ENCODE measurements at places on chromosomes 1 and 21.

GRCh38 chr1:169212088-169212487, 105.6 kb downstream of the ATP1B1 start:
- DNase-seq = no peak

DNA sequence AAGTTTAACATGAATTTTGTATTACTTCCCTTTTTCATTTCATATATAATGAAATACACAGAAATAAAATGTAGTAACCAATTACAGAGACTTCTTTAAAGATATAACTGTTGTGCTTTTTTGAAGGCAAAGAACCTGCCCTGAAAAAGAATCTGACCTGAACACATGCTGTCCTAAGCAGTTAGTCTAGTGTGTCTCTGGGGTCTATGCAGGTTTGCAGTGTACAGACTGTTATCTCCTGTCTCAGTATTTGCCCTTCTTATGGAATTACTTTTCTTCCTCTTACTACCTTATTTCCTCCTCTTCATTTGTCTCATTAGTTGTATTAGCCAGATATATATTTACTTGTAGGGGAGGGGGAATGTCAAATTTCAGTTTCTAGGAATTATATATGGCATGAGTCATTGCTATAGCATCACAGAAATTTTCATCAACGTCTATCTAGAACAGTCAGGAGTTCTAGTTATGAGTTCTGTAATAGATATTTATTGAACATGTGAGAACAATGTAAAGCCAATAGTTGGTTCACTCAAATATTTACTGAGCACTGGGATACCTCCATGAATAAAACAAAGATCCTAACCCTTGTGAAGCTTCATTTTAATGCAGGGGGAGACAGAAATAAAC, 28.4 kb upstream of the PLEKHO1 start:
- peak; percentile 3 for DNase-seq

DNA sequence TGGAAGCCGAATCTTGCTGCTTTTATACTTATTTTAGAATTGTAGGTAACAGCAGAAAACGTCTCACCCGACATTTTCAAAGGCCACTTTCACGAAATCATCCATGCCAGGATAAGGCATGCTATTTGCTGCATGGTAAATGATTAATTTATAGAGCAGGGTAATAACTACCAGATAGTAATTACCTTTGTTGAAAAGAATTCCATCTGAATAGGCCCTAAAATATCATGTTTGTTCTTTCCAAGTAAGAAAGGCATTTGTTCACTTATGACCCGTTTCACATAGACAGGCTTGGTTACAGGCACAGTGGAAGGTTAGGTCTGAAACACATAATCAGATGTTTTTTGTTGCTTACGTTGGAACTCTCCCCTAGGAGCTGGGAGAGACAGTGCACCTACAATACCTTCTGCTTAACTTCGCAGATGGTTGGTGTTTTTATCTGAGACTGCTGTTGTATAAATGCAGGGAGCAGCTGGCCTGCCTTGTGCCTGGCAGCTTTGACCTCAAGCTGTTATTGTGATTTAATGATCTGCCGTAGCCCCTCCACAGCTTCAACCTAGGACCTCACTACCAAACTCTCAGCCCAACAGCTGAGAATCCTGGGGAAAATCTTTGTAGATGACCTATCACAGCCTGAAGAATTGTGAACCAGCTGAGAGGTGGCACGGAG, 1.6 kb downstream of the SLC44A3 start:
- no peak for DNase-seq

- DNase-seq = no peak
Observed at GRCh38 chr1:27154469-27154990, 395 bp downstream of the SLC9A1 start.

- peak; percentile 45 for DNase-seq
Observed at GRCh38 chr21:38134084-38134873, 122.5 kb upstream of the KCNJ15 start.

DNA sequence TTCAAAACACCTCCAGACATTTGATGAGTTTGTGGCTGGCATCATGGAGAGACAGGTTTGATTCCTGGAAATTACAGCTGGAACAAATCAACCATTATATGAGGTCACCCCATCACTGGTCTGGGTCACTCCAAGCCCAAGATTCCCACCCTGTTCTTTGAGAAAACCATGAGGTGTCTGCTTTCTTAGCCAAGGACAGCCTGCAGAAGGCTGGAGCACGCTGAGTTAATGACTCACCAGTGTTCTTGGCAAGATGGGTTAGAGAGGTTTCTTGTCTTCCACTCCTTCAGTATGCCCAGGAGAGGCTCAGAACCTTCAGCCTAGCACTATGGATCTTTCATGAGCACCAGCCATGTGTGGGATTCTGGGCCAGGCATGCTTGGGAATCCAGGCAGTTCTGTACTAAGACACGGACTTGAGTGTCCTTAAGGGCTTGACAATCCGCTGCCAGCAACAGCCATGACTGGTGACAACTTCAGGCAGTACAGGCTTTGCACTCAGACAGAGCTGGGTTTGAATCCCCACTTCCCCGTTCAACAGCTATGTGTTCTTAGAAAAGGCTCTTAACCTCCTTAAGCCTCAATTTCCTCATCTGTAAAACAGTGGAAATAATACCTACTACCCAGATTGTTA, 43.9 kb downstream of the GRHL3 start:
- peak; percentile 91 for DNase-seq

- no peak for DNase-seq
Observed at GRCh38 chr1:238950784-238951183, 435.6 kb upstream of the CHRM3 start.

GRCh38 chr1:78779831-78780230, 130.2 kb downstream of the IFI44 start:
- DNase-seq = no peak

- no peak for DNase-seq
Observed at GRCh38 chr1:52676249-52676903, 21.8 kb downstream of the COA7 start.

DNA sequence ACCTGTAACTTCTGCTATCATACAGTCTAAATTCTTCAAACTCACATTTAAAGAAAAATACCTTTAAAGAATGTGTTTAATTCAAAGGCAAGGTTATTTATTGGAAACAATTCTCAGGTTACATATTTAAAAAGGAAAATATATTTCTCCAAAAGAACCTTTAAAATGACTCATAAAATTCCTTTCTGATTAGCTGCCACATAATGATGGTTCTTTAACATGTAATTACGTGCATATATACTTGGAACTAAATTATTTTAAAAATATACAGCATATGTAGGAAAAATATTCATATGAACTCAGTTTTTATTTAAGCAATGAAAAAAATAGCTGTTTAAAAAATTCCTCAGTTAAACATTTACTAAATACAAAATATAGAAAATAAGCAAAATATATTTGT, 173.6 kb downstream of the COP1 start:
- DNase-seq = peak; percentile 46

- no peak for DNase-seq
Observed at GRCh38 chr1:11960715-11961114, 19.5 kb upstream of the MFN2 start.

GRCh38 chr1:164813776-164814175, 254.8 kb downstream of the PBX1 start:
- no peak for DNase-seq

DNA sequence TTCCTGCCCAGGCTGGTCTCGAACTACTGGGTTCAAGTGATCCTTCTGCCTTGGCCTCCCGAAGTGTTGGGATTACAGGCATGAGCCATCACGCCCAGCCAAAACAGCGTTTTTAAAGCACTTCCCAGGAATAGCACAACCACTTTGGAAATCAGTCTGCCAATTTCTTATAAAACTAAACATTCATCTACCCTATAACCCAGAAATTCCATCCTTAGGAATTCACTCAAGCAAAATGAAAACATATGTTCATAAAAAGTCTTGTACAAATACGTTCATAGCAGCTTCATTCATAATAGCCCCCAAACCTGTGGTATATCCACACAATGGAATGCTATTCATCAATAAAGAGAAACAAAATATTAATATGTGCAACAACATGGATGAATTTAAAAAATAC, 36.1 kb downstream of the PHC2 start:
- DNase-seq = no peak

DNA sequence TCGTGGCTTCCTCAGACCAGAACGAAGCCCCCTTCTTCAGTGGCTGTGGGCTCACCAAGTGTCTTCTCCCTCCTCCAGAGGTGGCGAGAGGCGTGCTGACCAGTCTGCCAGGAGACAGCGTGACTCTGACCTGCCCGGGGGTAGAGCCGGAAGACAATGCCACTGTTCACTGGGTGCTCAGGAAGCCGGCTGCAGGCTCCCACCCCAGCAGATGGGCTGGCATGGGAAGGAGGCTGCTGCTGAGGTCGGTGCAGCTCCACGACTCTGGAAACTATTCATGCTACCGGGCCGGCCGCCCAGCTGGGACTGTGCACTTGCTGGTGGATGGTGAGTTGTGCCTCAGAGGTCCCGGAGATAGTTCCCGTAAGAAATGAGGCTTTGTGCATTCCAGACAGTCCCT, 24.0 kb downstream of the IL6R start:
- no peak for DNase-seq

DNA sequence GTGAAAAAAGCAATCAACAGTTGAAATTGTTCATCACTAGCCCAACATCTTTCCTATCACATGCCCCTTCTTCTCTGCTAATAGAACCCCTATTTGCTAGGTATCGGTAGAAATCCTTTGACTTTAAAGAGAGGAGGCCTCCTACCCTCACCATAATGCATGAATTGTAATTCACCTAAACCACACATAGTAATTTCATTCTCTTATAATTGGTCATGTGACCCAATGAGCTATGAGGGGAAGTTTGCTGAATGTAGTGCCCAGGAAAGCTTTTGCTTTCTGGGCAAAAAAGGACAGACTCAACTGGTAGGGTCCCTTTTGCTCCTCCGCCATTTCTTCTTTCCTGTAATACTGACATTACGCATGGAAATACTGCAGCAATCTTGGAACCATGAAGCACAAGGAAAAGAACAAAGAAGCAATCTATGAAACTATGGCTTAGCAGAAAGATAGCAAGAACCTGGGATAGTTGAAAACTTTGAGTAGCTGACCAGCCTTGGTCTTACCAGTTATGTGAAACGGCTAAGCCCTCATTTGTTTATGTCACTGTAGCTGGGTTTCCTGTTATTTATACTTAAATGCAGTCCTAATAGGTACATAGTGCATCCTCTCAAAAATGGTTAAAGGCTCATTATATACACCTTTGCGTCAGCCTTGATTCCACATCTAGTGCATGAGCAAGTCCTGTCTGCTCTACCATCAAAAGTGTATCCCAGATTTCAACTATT, 10.2 kb upstream of the CHI3L2 start:
- no peak for DNase-seq

DNA sequence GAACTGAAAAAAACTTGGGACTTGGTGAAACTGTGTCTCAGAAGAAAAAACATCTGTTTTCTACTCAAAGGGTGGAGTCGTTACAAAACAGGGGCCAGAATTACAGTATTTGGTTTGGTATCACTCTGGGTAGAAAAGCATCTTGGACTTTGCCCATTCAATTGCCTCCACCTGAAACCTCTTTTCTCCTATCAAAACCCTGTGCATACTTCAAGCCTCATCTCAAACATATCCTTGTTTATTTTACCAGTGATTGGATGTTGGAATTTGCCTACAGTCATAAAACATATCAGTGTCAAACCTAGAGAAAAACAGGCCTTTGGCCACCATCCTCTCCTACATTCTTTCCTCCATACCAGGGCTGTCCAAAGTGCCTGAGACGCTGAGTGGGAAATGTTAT, 281.5 kb downstream of the PLPP3 start:
- DNase-seq = no peak

DNA sequence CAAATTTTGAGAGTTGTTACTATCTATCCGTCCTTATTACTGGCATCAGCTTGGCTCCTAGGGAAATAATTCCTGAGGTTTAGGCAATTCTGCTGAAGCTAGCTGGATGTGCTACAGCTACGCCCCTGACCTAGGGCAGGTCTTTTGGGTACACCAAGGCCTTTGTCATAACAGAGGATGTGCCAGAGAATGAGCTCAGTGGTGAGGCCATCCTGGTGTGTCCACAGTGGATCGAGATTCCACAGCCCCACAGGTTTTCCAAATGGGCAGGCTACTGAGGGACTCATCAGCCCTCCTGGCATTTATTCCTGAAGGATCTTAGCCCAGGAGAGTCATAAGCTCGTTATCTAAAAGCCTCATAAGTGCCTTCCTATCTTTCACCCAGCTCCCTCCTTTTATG, 475.2 kb upstream of the USP24 start:
- no peak for DNase-seq
